Bone marrow (tissue), 2 donors: ENCODE measurements at places on chromosomes 5 and 9.

- DNase-seq, result no peak
Measured at GRCh38 chr5:122882831-122883230, 37.4 kb downstream of the SNX24 start.

DNA sequence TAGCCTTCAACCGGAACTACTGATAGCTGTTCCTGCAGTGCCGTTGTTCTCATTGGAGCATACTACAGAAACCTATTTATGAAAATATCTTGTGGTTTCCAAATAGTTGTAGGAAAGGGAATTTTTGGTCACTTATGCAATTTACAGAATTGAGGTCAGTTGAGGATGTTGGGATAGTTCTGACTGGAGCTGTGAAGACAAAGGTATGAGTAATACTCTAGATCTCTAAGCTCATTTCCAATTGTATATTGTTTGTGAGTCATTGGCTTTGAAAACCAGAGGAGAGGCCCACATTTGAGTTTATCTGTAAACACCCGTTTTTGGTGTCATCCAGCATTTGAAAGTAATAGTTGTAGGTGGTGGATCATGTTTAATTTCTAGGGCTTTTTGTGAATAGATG is 561.3 kb upstream of the WWC1 start:
- no peak for DNase-seq

DNA sequence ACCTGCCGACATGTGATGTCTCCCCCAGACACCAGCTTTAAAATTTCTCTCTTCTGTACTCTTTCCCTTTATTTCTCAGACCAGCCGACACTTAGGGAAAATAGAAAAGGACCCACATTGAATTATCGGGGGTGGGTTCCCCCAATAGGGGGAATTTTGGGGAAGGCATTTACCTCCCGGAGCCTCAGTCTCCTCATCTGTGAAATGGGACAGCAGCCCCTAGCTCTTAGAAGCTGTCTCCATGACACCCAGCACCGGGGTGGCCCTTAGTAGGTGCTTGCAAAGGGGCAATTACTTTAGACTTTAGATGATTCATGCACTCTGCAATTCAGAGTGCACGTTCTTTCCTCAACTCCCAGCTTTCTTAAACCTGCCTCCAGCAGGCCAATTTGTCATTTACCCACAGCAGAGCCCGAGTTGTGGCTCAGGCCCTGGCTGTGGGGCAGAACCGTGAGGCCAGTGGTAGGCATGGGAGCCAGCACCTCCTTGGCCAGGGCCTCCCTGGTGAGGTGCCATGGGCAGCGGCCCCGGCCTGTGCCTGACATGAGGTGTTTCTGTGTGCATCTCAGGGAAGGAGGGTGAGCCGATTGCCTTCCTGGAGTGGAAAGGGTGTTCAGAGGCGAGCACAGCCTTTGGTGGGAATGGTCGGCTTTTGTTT is 51.7 kb downstream of the SH3PXD2B start:
- no peak for DNase-seq

- DNase-seq, result peak; percentile 2
Measured at GRCh38 chr5:78586251-78586650, 62.3 kb downstream of the LHFPL2 start.

GRCh38 chr9:33429256-33429985 is 18.0 kb downstream of the AQP3 start:
- no peak for DNase-seq

- DNase-seq, result peak; percentile 45
Measured at GRCh38 chr9:78213712-78214111, 22.2 kb upstream of the CEP78 start.

- no peak for DNase-seq
Measured at GRCh38 chr5:17127743-17128231, 89.6 kb upstream of the BASP1 start.

GRCh38 chr5:173114536-173114935 is 29.8 kb upstream of the BNIP1 start:
- DNase-seq, result no peak

- DNase-seq, result no peak
Measured at GRCh38 chr9:99354104-99354503, 132.0 kb downstream of the SEC61B start.

GRCh38 chr5:122463221-122463620 is 151.2 kb downstream of the SNCAIP start:
- DNase-seq, result no peak

DNA sequence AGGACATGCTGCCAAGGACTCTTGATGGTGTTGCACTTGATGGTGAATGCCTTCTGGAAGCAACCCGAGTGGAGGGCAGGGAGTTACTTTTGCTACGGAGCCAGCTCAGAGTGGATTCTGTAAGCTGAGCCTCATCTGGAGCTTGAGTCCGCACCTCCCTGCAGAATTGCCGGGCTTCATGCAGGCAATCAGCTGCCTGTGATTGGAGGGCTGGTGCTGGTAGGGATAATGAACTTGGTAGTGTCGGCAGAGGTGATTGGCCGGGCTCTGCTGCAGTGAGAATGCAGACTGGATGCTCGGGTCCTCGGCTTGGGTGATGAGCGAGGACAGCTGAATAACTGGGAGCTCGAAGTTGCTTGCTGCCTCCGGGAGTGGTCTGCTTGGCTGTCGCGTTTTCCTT is 23.1 kb downstream of the SLC25A25 start:
- no peak for DNase-seq

DNA sequence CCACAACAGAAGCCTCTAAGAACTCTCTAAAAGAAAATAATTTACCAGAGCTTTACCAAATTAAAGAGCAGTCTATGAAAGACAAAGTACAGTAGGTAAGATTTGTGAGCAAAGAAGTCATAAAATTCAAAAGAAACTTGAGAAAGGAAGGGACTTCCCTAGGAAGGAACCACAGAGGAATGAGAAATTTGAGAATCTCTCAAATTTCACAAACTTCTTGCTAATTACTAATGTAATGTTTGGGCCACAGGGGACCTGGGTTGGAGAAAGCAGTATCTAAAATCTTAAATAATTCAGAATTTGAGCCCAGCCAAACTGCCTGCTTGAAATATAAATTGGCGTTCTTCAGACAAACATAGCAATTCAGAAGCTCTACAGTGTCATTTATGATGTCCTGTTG is 225.0 kb upstream of the PRR16 start:
- DNase-seq, result no peak

DNA sequence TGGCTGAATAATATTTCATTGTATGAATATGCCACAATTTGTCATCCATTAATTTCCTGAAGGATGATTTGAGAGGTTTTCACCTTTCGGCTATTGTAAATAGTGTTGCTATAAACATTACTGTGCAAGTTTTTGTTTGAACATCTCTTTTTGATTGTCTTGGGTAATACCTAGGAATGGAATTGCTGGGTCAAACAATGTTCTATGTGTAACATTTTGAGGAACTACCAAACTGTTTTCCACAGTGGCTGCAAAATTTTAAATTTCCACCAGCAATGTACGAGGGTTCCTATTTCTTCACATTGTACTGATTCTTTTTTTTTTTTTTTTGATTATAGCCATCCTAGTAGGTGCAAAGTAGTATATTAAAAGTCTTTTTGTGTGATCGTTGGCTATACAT is 63.8 kb upstream of the ANKH start:
- no peak for DNase-seq

DNA sequence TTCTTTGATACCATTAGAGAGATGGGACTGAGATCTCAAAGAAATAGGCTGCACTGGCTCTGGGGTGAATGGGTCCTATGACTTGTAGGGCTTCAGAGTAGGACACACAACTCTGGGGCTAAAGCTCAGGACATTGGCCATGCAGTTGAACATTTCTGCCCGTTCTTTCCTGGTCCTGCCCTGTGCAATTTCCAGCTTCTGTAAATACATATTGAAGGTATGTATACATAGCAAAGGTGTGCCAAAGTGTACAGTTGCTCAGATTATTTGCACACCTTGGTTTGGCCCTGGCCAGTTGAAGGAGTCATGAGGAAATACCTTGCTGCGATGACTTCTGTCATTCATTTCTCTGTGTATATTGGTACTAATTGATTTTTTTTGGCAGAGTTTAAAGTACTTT is 52.8 kb upstream of the TAF11L2 start:
- DNase-seq, result no peak

DNA sequence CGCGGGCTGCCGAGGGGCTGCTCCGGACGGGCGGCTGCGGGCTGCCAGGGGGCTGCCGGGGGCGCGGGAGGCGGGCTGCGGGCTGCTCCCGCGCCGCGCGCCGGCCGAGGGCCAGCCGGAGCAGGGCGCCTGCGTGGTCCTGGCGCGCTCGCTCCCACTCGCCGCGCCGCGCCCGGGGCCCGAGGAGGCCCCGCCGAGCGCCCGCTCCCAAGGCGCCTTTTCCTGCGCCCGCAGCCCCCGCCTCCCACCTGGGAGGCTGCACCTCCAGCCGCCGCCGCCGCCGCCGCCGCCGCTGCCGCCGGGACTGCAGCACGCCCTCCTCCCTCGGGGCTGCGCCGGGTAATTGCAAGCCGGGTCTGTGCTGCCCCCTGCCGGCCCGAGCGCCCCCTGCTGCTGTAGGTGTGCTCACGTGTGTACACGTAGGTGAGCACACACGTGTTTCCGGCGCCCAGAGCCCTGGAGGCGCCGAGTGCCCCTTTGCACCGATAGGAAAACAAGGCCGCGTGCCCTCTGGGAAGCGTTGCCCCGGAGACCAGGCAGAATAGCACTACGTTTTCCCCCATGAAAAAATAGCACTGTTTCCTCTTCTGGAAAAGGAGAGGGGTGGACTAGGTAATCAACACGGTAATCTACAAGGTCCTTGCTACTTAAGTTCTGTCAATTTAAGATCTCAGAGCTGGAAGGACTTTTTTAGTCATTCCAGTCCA is at the start of gene EPB41L4B:
EPB41L4B (minus strand) TSS at position 318 of the 707 bp plus-strand sequence. CDS start 613 bp downstream, outside the sequence.
- DNase-seq, result peak; percentile 22

DNA sequence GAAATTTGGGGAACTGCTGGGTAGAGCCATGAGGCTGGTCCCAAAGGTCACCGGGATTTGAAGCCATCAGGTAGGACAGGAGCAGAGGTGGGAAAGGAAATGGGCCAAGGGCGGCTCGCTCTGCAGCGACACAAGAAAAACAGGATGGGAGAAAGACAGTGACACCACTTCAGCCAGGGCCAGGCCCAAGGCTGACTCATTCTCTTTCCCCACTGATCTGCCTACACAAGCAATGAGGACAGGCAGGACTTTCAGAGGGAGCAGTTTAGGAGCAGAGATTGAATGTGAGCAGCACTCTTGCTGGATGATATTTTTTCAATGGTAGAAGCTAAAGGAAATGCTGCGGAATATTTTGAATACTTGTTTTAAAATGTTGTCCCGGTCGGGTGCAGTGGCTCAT is 3.5 kb downstream of the RUFY1 start:
- no peak for DNase-seq

- no peak for DNase-seq
Measured at GRCh38 chr5:165495829-165496380, 1990.5 kb downstream of the MAT2B start.

GRCh38 chr9:131270171-131271015 is 5.9 kb downstream of the FAM78A start:
- DNase-seq, result peak; percentile 26

- DNase-seq, result no peak
Measured at GRCh38 chr9:131633491-131634031, 88.2 kb downstream of the PRRT1B start.

DNA sequence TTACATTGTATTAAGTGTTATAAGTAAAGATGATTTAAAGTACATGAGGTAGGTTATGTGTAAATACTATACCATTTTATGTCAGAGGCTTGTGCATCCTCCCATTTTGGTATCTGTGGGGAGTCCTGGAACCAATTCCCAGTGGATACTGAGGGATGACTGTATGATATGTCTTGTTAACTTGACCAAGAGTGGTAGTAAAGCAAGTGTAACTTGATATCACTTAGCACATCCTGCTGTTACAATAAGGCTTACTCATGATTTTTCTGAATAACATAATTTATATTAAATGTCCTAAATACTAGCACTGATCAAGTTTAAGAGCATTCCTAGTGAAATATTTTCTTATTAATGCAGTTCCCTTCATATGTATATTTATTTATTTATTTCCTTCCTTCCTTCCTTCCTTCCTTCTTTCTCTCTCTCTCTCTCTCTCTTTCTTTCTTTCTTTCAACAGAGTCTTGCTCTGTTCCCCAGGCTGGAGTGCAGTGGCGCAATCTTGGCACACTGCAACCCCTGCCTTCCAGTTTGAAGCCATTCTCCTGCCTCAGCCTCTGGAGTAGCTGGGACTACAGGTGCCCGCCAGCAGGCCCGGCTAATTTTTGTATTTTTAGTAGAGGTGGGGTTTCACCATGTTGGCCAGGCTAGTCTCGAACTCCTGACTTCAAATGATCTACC is 7.5 kb downstream of the NDFIP1 start:
- DNase-seq, result no peak

DNA sequence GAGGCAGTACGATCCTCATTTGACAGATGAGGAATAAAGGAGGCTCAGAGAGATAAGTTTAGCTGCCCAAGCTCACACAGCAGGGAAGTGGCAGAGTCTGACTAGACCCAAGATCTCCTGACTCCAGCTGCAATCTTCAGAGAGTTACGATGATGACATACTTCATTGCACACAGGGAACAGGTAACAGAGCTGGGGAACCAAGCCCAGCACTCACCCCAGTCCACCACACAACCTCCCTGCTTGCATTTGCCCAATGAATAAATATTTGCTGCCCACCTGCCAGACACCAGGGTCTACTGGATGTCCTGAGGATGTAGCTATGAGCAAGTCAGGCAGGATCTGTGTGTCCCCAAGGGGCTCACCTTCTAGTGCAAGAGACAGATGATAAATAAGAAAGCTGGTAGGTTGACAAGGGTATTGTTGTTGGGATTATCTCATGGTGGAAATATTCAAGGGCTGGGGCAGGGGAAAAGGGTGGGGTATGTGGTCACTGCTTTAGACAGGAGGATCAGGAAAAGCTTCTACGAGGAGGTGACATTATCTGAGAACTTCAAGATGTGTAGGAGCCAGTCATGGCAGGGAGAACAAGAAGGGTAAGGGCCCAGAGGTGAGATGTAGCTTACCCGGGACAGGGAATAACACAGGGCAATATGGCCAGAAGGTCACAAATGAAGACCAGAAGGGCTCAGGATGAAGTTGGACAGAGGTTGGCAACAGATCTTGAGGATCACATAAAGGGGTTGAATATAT is 28.6 kb upstream of the CPEB4 start:
- no peak for DNase-seq

DNA sequence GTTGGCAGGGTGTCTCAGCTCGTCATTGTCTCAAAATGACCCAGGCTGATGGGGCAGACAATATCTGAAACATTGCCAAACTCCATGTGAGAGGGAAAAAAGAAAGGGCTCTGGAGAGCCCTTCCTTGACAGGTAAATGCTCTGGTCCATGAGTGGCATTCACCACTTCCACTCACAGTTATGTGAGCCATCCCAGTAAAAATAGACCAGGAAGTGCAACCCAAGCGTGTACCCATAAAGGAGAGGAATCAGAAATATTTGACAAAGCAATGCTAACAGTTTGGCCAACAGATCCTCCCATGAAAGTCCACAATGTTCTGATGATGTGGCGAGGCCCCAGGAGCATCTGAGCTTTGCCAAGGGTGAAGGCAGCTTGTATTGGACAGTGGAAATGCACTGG is 49.4 kb downstream of the ASTN2 start:
- DNase-seq, result no peak
